ENCODE measurements at places on chromosomes 2 and 18. TPM values are rescaled to one million over a fixed set of nuclear protein-coding genes. Genes with fewer than 3 reads are reported as not detected.

GRCh38 chr2:232981767-232982360 lies 31.2 kb downstream of the NGEF start:
- no peak overlapping the region for H3K27ac ChIP-seq
- H3K36me3 ChIP-seq: no peaks in the 10 kb centered on the region
- H3K4me3 ChIP-seq: no peak overlapping the region
- no peaks in the 10 kb centered on the region for H3K4me1 ChIP-seq

The EFHD1 gene
- 20.7 TPM for total RNA-seq

The UGT1A8 gene
- total RNA-seq: not detected

DNA sequence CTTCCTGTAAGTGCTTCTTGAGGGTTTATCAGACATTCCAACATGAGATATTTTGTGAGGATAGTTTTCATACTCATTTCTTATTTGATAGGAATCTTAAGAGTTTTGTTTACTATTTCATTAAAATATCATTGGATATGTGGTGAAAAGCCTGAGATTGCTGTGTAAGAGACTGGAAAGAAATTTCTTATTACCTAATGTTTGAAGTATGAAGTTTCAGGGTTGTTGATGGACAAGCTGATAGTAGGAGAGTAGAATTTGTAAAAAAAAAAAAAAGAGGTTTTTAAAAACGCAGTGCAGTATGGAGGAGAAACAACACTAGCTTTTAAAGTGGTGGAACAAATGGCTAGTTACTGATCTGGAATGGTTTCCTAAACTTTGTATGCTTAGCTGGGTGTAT lies 7.7 kb downstream of the EPB41L5 start:
- no peak overlapping the region for H3K27ac ChIP-seq
- no peak overlapping the region for H3K4me3 ChIP-seq
- H3K4me1 ChIP-seq: no peaks in the 10 kb centered on the region
- H3K36me3 ChIP-seq: no peaks in the 10 kb centered on the region

GRCh38 chr18:6069539-6069938 lies 174.2 kb upstream of the TMEM200C start:
- no peaks in the 10 kb centered on the region for H3K36me3 ChIP-seq
- DNase-seq: no peak
- no peaks in the 10 kb centered on the region for H3K4me1 ChIP-seq
- H3K4me3 ChIP-seq: no peak overlapping the region
- no peaks in the 10 kb centered on the region for H3K27me3 ChIP-seq

- peak overlapping the region; percentile 84 for H3K27ac ChIP-seq
- no peak overlapping the region for H3K4me3 ChIP-seq
- peaks cover 21% of the 10 kb centered on the region for H3K4me1 ChIP-seq
Observed at GRCh38 chr2:168639018-168639417, 163.4 kb upstream of the NOSTRIN start.
